Activated T-helper 2 cell treated with anti-CD3 and anti-CD28 coated beads, Interferon-gamma antibody, Interleukin-2, Interleukin-4, amounts not matched to agents 10 μg/mL and 5 μg/mL and 100 μg/mL, durations not matched to agents 14 hours and 24 hours and 36 hours (primary cell): ENCODE measurements at places on chromosomes 2 and 18. TPM values are rescaled to one million over a fixed set of nuclear protein-coding genes. Genes with fewer than 3 reads are reported as not detected.

The TUBA3E gene
- total RNA-seq = not detected in 2 replicates

- peak overlapping the region; percentile 35 for H3K4me3 ChIP-seq
- no peak for DNase-seq
- no peaks in the 10 kb centered on the region for H3K27me3 ChIP-seq
- peak overlapping the region; percentile 73 for H3K27ac ChIP-seq
- H3K4me1 ChIP-seq = peaks cover 51% of the 10 kb centered on the region
Measured at GRCh38 chr2:108594982-108595464, 60.8 kb downstream of the LIMS1 start.

GRCh38 chr18:13136904-13137669, 81.5 kb upstream of the LDLRAD4 start:
- peaks cover 3% of the 10 kb centered on the region for H3K36me3 ChIP-seq
- H3K27ac ChIP-seq = peak overlapping the region; percentile 83
- DNase-seq = peak; percentile 26
- H3K4me1 ChIP-seq = peaks cover 20% of the 10 kb centered on the region

The UGT1A10 gene
- total RNA-seq = not detected in 2 replicates

DNA sequence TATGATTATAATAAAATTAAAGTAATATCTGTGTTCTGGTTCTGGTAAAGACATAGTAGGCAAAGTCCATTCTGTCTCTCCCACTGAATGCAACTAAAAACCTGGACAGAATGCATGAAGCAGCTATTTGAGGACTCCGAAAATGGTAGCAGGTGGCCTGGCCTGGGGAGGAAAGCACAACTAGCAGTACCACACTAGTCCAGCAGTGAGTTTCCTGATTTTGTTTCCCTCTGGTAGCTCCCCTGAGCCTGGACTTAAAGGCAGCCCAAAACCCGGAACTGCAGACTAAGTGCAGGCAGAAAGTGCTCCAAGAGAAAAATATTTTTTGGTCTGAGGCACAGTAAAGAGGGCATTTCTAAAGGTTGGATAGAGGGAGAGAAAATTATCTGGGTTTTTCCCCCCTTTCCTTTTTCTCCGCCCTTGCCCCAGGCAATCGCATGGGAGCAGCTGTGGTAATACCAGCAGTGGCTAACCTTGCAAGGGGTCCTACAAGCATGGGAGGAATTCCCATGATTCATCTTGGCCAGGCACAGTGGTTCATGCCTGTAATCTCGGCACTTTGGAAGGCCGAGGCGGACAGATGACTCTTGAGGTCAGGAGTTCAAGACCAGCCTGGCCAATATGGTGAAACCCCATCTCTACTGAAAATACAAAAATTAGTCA, 32.3 kb downstream of the ASXL2 start:
- no peak overlapping the region for H3K4me3 ChIP-seq
- no peak overlapping the region for H3K27ac ChIP-seq
- no peaks in the 10 kb centered on the region for H3K27me3 ChIP-seq
- peaks cover 25% of the 10 kb centered on the region for H3K36me3 ChIP-seq
- DNase-seq = no peak
- peaks cover 16% of the 10 kb centered on the region for H3K4me1 ChIP-seq

DNA sequence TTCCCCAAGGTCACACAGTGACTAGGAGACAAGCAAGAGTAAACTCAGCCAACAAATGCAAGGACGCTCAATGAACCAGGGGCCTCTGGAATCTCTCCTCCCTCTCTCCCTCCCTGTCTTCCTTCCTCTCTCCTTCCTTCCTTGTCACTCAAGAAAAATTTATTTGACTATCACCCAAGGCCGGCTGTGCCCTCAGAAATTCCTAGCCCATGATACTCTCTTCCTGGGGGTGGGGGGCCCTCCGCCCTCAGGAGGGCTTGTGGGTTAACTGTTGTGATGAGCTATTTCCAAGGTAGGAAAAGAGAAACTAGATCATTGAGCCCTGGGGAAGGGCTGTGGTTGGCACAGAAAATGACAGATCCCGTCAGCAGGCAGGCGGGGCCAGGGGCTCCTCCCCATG, 21.7 kb downstream of the INHBB start:
- H3K27me3 ChIP-seq = peaks cover 10% of the 10 kb centered on the region
- H3K27ac ChIP-seq = no peak overlapping the region
- H3K4me1 ChIP-seq = no peaks in the 10 kb centered on the region
- no peaks in the 10 kb centered on the region for H3K36me3 ChIP-seq
- DNase-seq = no peak
- H3K4me3 ChIP-seq = no peak overlapping the region

DNA sequence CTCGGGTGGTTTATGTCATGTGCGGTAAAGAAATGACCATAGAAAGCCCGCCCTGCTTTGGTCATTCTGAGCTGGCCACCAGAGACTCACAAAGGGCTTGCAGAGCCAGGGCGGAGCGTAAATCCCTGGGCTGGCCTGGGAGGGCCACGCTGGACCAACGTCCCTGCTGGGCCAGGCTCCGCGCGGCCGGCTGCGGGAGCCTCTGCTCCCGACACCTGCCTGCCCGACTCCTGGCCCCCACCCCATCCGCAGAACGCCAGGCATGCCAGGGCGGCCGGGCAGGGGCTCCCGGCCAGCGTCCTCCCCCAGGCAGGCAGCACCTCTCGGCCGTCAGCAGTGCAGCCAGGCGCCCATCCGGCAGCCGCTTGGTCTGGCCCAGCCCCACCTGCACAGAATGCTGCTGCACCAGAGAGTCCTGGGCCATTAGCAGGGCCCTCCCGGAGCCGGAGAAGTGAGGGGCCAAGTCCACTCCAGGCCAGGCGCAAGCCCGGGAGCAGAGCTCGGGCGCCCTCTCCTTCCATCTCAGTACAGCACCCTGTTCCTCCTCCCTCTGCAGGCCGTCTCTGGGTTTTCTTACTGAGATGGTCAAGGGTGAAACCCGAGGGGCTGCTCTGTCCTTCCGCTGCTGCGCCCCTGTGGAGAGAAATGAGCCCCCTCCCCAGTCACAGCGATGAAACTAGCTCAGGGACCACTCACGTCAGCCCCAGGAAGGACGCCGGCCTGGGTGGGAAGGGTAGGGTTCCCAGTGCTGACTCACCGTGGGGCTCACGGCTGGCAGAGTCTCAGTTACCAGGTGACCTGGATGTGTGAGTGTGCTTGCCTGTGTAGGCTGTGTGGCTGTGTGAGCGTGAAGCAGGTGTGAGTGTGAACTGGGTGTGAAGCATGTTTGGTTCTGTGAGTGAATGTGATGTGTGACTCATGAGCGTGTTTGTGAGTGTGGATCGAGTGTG, 83.3 kb downstream of the PTGR3 start:
- no peak for DNase-seq
- no peak overlapping the region for H3K27ac ChIP-seq
- H3K4me3 ChIP-seq = no peak overlapping the region
- H3K4me1 ChIP-seq = no peaks in the 10 kb centered on the region
- H3K27me3 ChIP-seq = no peaks in the 10 kb centered on the region
- no peaks in the 10 kb centered on the region for H3K36me3 ChIP-seq

The CNTNAP5 gene
- not detected in 2 replicates for total RNA-seq

- H3K27me3 ChIP-seq = no peaks in the 10 kb centered on the region
- no peak overlapping the region for H3K4me3 ChIP-seq
- no peaks in the 10 kb centered on the region for H3K36me3 ChIP-seq
- no peaks in the 10 kb centered on the region for H3K4me1 ChIP-seq
- H3K27ac ChIP-seq = no peak overlapping the region
- no peak for DNase-seq
Measured at GRCh38 chr2:145798419-145798818, 1278.5 kb upstream of the ZEB2 start.

GRCh38 chr2:179857236-179857635, 4.2 kb downstream of the ZNF385B start:
- no peak overlapping the region for H3K27ac ChIP-seq
- peaks cover 11% of the 10 kb centered on the region for H3K4me1 ChIP-seq
- peaks cover 51% of the 10 kb centered on the region for H3K27me3 ChIP-seq
- H3K4me3 ChIP-seq = no peak overlapping the region
- no peak for DNase-seq
- no peaks in the 10 kb centered on the region for H3K36me3 ChIP-seq

GRCh38 chr2:232142049-232142448, 180.5 kb downstream of the DIS3L2 start:
- no peak overlapping the region for H3K27ac ChIP-seq
- peaks cover 10% of the 10 kb centered on the region for H3K4me1 ChIP-seq
- peaks cover 2% of the 10 kb centered on the region for H3K27me3 ChIP-seq
- peaks cover 4% of the 10 kb centered on the region for H3K36me3 ChIP-seq

- no peak overlapping the region for H3K27ac ChIP-seq
- H3K4me1 ChIP-seq = no peaks in the 10 kb centered on the region
- no peaks in the 10 kb centered on the region for H3K36me3 ChIP-seq
- peaks cover 55% of the 10 kb centered on the region for H3K27me3 ChIP-seq
- peak overlapping the region; percentile 48 for H3K4me3 ChIP-seq
Measured at GRCh38 chr2:236507393-236508085, 62.1 kb upstream of the ACKR3 start.

The COL6A3 gene
- 7.9 and 9.2 TPM in 2 replicates for total RNA-seq

- H3K4me1 ChIP-seq = no peaks in the 10 kb centered on the region
- peaks cover 8% of the 10 kb centered on the region for H3K27me3 ChIP-seq
- no peak overlapping the region for H3K4me3 ChIP-seq
- H3K36me3 ChIP-seq = no peaks in the 10 kb centered on the region
- no peak overlapping the region for H3K27ac ChIP-seq
Measured at GRCh38 chr2:167869200-167869599, 378.2 kb downstream of the STK39 start.

The SPR gene
- 9.5 and 9.9 TPM in 2 replicates for total RNA-seq

The CCDC68 gene
- not detected in 2 replicates for total RNA-seq

- DNase-seq = no peak
- no peak overlapping the region for H3K27ac ChIP-seq
- H3K4me1 ChIP-seq = no peaks in the 10 kb centered on the region
Measured at GRCh38 chr2:120601566-120601965, 134.1 kb upstream of the GLI2 start.

The LYPD1 gene
- not detected in 2 replicates for total RNA-seq

GRCh38 chr2:98505971-98506664, 61.5 kb downstream of the INPP4A start:
- no peak overlapping the region for H3K4me3 ChIP-seq
- peaks cover 37% of the 10 kb centered on the region for H3K36me3 ChIP-seq
- no peak overlapping the region for H3K27ac ChIP-seq
- DNase-seq = no peak
- H3K4me1 ChIP-seq = peaks cover 65% of the 10 kb centered on the region

DNA sequence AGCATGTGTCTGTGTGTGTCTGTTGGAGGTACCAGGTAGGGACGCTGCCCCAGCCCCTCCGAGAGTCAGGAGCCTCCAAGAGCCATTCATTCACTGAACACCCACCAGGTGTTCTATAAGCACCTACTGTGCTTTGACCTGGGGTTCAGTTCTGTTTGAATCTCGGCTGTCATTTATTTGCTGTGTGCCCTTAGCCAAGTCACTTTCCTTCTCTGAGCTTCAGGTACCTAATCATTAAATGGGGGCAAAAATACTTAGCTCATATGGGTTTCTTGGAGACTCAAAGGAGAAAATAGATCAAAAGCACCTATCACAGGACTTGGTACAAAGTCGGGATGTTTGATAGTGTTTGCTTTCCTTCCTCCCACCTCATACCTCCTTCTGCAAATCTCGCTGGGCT, 13.2 kb downstream of the ASIC4 start:
- DNase-seq = no peak
- H3K27ac ChIP-seq = no peak overlapping the region
- no peaks in the 10 kb centered on the region for H3K4me1 ChIP-seq

- no peak overlapping the region for H3K27ac ChIP-seq
- H3K27me3 ChIP-seq = no peaks in the 10 kb centered on the region
- no peak for DNase-seq
- H3K4me3 ChIP-seq = no peak overlapping the region
- no peaks in the 10 kb centered on the region for H3K4me1 ChIP-seq
- no peaks in the 10 kb centered on the region for H3K36me3 ChIP-seq
Measured at GRCh38 chr2:1418566-1418965, 5.3 kb downstream of the TPO start.

- H3K27ac ChIP-seq = no peak overlapping the region
- no peaks in the 10 kb centered on the region for H3K4me1 ChIP-seq
- no peak overlapping the region for H3K4me3 ChIP-seq
- DNase-seq = no peak
Measured at GRCh38 chr18:44041553-44041952, 639.1 kb upstream of the SETBP1 start.

The ANKRD12 gene
- total RNA-seq = 66.0 and 68.7 TPM in 2 replicates

The SIX3 gene
- total RNA-seq = 0.25 and 0.34 TPM in 2 replicates

DNA sequence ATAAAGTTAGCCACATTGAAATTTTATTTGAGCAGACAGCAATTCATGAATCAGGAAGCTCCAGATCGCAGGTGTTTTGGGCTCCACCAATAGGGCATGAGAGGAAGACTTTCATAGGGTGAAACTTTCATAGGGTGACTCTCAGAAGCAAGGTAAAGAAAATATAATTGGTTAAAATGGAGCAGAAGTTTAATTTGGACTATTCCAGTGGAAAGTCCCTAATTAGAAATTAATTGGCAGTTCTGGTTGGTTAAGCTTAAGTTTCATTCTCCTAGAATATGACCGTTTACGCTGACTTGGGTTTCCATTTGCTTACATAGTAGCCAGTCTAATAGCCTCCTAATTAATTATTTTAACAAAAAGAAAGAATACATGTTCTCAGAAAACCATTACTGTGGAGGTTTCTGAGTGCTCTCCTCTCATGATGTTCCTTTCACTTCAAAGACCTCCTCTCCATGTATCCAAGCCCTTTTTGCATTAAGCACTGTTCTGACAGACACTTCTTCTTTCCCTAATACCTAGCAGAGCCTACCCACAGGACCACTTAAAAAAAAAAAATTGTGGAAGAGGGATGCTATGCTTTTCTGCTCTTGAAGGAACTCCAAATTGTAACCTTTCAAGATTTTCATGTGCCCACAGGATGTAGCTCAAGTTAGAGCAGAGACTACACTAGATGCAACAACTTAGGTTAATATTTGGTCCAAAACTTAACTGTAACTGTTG, 99.1 kb downstream of the MREG start:
- no peak overlapping the region for H3K27ac ChIP-seq
- DNase-seq = no peak
- H3K4me1 ChIP-seq = peaks cover 26% of the 10 kb centered on the region
- H3K4me3 ChIP-seq = no peak overlapping the region
- H3K36me3 ChIP-seq = no peaks in the 10 kb centered on the region
- peaks cover 11% of the 10 kb centered on the region for H3K27me3 ChIP-seq

The KCNF1 gene
- not detected in 2 replicates for total RNA-seq

- no peaks in the 10 kb centered on the region for H3K36me3 ChIP-seq
- no peak for DNase-seq
- no peaks in the 10 kb centered on the region for H3K27me3 ChIP-seq
- H3K27ac ChIP-seq = no peak overlapping the region
- no peaks in the 10 kb centered on the region for H3K4me1 ChIP-seq
- H3K4me3 ChIP-seq = no peak overlapping the region
Measured at GRCh38 chr18:33282709-33283333, 157.7 kb downstream of the CCDC178 start.

The KLHL29 gene
- total RNA-seq = 3.0 and 3.4 TPM in 2 replicates

GRCh38 chr2:227125506-227125905, 38.5 kb downstream of the COL4A4 start:
- no peak for DNase-seq
- no peak overlapping the region for H3K4me3 ChIP-seq
- H3K27ac ChIP-seq = no peak overlapping the region
- peaks cover 9% of the 10 kb centered on the region for H3K27me3 ChIP-seq
- no peaks in the 10 kb centered on the region for H3K36me3 ChIP-seq

- DNase-seq = no peak
- H3K4me1 ChIP-seq = peaks cover 18% of the 10 kb centered on the region
- H3K36me3 ChIP-seq = no peaks in the 10 kb centered on the region
- H3K27me3 ChIP-seq = peaks cover 27% of the 10 kb centered on the region
- H3K27ac ChIP-seq = peak overlapping the region; percentile 75
- no peak overlapping the region for H3K4me3 ChIP-seq
Measured at GRCh38 chr2:176508374-176508773, 239.1 kb downstream of the MTX2 start.
